Natural killer cell (primary cell): ENCODE measurements at places on chromosomes 4 and X.

- DNase-seq: no peak
These were observed 89.2 kb upstream of the GPM6B start for GRCh38 chrX:13906093-13906492.

DNA sequence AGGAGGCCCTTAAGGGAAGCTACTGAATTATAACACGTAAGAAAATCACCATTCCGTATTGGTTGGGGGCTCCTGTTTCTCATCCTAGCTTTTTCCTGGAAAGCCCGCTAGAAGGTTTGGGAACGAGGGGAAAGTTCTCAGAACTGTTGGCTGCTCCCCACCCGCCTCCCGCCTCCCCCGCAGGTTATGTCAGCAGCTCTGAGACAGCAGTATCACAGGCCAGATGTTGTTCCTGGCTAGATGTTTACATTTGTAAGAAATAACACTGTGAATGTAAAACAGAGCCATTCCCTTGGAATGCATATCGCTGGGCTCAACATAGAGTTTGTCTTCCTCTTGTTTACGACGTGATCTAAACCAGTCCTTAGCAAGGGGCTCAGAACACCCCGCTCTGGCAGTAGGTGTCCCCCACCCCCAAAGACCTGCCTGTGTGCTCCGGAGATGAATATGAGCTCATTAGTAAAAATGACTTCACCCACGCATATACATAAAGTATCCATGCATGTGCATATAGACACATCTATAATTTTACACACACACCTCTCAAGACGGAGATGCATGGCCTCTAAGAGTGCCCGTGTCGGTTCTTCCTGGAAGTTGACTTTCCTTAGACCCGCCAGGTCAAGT is 6.9 kb upstream of the MSANTD1 start:
- no peak for DNase-seq

GRCh38 chrX:110394651-110395050 is 36.0 kb downstream of the RTL9 start:
- no peak for DNase-seq

DNA sequence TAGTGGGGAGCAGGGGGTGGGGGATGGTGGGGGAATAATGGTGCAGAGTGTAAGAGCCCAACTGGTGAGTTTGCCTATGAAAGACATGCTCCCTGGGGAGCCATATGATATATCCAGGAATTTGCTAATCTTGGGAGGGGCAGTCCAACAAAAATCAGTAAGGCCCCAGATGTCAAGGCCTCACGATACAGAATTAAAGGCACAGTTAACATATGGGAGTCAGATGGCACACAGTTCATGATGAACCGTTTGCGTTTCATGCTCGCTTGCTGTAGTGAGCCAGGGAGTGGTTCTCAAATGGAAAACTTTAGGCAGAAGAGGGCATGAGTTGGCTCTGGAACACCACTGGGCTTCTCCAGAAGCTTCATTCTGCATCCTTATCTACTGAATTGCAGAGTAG is 33.9 kb upstream of the VCX2 start:
- DNase-seq: no peak

DNA sequence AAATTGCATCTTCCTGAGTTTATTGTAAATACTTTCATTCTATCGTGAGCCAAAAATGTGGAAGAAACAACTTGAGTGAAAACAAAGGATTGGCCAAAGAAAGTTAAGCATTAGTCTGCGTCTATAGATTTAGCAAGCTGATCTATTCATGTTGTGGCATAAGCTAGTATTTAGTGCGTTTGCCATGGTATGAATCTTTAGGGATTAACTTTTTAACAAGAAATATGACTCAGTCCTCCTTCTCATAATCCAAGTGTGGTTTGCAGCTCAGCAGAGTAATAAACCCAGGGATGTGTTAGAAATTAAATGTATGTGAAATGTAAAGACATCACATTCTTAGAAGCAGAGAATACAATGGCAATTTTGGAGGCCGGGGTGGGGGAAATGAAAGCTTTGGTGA is 1110.9 kb downstream of the NLGN4X start:
- no peak for DNase-seq

- no peak for DNase-seq
These were observed 27.7 kb downstream of the RGS12 start for GRCh38 chr4:3320361-3321023.

DNA sequence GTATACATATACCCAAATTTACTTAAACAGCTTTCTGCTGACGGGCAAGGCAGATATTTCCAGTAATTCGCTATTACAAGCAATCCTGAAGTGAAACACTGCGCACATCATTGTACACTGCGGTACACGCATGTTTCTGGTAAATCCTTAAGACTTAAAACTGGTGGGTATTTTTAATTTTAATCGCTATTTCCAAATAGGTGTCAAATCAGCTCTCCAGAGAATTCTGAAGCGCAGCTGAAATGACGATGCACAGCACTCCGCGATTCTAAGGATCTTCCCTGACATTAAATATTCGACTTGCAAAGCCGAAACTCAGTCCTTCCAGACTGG is 361 bp downstream of the TMEM128 start:
- DNase-seq: no peak

GRCh38 chrX:103565752-103566151 is 19.6 kb upstream of the TCEAL4 start:
- no peak for DNase-seq

- DNase-seq: no peak
These were observed 535.7 kb upstream of the INTU start for GRCh38 chr4:127097061-127097460.

DNA sequence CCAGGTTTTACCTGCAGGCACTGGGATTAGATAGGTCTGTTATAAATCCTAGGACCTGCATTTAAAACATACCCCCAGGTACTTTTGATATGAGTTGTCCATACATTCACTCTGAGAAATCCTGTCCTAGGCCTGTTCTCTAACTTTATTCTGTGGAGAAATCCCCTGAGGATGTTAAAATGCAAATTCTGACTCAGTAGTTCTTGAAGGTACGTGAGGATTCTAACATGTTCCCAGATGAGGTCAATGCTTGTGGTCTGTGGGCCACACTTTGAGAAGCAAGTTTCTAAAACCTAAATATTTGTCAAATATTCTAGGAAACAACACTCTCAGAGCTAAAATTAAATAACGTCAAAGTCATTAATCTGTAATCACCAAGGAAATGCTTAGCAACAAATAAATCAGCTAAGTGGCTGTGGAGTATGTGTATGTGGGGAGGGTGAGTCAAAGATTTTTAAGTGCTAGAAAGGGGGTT is 101.3 kb upstream of the MAGEB16 start:
- DNase-seq: no peak

DNA sequence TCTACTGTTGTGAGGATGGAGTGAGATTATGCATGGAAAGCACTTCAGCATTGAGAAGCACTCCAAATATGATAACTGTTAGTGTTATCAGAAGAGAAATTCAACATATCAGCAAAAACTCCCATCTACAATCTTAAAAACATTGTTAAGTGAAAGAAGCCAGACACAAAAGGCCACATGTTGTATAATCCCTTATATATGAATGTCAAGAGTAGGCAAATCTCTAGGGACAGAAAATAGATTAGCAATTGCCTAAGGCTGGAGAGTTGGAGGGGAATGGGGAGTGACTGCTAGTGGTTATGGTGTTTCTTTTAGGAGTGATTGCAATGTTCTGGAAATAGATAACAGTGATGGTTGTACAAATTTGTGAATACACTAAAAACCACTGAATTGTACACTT is 122.5 kb upstream of the LNX1 start:
- DNase-seq: no peak

GRCh38 chr4:64781737-64782326 is 372.6 kb upstream of the TECRL start:
- no peak for DNase-seq

DNA sequence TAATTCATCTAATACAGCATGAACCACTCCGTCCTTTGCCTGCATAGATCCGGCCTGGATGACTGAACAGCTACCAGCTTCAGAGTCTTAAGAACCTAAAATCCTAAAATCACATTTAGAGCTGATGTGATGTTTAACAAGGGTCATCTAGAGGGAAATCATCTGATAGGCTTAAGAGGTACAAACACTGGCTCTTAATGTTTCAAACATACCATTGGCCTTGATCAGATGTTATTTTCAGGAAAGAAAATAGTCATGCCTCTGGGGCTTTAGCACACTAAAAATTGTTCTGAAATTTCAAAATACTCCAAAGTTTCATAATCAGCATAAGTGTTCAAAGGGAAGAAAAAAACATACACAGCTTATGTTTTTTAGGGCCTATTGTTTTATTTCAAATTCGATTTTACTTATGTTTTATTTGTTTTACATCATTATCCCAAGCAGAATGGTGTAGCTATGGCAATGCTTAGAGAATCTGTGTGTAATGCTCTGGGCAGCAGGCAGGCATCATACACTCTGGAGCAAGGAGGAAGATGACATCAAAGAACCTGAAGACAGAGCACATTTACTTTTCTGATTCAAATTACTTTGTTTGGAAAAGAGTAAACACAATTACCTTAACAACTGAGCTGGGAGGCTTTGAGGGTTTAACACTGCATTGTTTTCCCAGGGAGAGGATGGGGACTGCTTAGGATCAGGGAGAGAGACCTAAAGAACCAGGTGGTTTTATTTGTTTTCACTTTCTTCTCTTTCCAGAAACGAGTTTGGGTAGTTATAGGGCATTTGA is 25.3 kb upstream of the LEF1 start:
- no peak for DNase-seq

DNA sequence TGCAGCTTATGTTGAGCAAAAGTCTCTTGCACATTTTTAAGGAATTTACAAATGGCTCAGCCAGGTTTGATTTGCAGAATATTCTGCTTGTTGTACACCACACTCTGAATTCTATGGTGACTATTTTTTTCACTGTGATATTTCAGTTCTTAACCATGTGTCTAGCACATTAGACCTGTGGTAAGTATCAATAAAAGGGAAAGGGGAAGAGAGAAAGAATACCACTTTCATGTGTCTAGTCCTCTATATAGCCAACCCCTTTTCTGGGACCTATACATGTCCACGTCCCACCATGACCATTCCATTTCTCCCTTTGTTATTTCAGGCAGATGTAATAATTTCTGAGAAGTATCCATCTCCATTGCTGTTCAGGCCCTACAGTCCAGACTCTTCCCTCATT is 121.3 kb upstream of the PNPLA4 start:
- DNase-seq: no peak

DNA sequence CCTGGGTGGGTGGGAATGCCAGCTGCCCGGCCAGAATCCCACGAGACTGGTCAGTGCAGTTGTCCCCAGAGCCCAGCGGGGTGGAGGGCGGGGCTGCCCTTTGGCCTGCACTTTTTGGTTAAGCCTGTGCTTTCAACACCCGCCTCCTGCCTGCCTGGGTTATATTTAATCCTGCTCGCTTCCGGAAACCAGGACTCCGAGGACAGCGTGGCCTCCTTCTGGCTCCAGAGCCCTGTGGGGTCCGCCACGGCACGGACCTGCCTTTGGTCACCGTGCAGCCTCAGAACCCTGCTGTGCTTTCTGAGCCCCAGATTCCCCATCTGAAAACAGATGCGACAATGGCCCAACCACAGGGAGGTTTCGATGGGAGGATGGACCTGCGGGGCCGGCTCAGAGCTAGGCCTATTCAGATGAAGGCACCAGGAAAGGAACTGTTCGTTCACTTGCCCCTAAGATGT is 29.4 kb upstream of the KIAA0232 start:
- DNase-seq: no peak
